ENCODE measurements at places on chromosomes 12 and 14. TPM values are rescaled to one million over a fixed set of nuclear protein-coding genes. Genes with fewer than 3 reads are reported as not detected.

Gene TRIM9
- 2.6 TPM for polyA plus RNA-seq

Gene AQP2
- 93.0 TPM for polyA plus RNA-seq

DNA sequence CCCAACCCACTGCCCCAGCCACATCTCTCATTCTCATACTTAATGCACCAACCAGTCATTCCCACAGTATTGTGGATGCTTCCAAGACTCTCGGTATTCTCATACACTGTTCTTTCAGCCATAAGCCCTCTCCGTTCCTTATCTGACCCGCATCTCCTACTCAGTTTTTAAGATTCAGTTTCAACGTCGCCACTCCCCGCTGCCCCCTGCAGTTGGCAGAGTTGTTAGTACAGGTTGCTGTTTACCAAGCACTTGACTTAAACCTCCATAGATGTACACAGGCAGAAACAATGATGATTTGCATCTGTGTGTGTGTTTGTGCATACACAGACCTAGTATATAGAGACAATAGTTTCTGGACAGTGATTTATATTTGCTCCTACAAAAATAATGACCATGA lies 40.2 kb downstream of the PAH start:
- no peak for DNase-seq

DNA sequence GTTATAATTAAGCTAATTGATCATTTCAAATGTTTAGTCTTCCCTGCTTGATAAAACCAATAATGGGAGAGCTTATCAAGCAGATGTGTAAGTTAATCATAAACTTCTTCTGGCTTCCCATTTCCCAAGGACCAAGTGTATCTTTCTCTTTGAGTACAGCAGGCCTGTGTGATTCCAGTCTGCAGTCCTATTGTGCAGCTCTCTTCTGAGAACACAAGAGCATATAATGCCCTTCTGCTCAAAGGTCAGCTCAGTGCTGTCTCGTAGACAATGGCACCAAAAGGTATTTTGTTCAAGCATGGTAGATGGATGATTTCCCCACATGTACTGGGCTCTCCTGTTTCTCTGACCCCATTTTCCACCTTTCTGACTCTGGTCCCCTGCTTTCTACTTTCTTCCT lies 101.8 kb upstream of the DYRK2 start:
- no peak for DNase-seq

DNA sequence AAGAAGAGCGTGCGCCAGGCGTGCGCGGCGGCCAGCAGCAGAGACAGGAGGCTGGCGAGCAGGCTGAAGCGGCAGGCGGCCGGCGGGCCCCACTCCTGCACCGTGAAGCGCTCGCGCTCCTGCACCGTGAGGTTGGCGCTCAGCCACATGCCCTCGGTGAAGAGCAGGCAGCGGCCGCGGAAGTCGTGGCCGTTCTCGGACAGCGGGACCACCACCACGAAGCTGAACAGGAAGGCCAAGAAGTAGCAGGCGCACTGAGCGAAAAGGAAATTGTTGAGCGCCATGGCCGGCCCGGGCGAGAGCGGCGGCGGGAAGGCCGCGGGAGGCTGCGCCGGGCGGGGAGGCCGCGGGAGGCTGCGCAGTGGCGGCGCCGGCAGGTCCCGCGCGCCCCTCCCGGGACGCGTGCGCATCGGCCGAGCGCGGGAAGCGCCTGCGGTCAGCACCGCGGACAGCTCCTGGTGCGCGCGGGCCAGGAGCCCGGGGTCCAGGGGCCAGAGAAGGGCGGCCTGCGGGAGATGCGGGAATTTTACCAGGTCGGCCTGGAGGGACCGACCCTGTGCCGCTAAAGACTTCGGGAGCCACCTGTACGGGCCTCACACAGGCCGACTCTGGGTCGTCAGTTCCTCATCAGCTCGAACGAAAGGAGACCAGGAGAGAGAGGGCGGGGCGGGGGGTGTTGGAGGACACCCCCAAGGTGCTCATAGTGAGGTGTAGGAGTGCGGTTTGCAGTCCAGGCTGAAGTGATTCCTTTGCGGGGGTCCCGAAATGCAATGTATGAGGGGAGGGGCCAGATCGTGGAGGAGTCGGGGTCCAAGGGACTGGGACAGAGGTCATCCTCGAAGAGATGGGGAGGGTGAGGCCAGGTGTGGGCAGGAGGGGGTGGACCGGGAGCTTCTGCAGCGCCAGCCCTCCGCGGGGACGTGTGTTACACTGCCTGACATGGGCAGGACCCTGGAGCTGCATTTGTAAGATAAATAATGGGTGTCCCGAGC lies at the start of gene TMEM179:
Gene TMEM179, minus strand, starts transcription at position 315 of the 992 bp plus-strand sequence. Its CDS starts 31 bp downstream, at position 284.
- DNase-seq, result peak; percentile 57

Gene CACNA2D4
- polyA plus RNA-seq, result 1.9 TPM

GRCh38 chr12:118689793-118690192 lies 291.5 kb upstream of the SRRM4 start:
- DNase-seq, result no peak

DNA sequence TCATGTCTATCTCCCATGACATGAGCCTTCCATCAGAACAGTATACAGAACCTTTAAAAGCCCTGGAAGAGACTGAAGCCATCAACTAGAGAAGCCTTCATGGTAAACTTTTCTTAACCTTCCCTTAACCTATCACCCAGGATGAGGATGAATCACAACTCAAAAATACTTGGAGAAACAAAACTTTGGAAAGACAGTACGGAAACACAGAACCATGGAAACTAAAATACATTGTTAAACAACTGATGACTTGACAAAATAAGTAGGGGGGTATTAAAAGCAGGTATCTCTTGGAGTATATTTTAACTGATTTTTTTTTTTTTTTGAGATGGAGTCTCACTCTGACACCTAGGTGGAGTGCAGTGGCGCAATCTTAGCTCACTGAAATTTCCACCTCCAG lies 8.7 kb downstream of the TM7SF3 start:
- no peak for DNase-seq

Gene ADAM21
- polyA plus RNA-seq, result 0.27 TPM

DNA sequence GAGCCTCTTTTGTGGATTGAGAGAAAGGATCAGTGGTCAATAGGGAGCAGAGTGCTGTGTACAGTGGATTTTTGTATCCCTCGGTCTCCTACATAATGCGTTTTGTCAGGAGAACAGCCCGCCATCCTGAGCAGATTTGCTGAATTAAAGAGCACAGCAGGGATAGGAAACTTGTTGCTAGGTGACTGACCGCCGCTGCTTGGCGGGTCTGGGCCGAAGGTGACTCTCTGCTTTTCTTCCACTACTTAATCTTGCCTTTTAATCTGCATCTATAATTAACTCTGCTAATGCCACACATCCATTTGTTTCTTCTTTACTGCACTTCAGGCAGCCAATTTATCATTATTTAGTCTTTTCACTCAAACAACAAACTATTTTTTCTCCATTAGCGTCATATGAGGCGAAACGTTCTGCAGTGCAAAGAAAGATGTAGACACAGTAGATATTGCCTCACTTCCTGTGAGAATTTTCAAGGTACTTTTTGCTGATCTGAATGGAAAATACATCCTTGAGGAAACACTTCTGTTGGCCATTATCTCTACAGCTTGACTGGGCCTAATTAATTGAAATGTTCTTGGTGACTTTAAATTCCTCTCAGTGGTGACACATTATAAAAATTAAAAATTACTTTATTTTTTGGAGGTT lies 108.0 kb downstream of the PPM1A start:
- DNase-seq, result no peak

DNA sequence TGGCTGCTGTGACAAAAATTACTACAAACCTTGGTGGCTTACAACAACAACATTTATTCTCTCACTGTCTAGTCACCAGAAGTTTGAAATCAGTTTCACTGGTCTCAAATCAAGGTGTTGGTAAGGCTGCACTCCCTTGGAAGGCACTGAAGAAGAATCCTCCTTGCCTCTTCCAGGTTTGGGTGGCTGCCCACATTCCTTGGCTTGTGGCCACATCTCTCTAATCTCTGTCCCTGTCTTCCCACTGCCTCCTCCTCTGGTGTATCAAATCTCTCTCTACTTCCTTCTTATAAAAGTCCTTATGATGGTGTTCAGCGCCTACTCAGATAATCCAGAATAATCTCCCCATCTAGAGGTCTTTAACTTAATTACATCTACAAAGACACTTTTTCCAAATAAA lies 31.0 kb downstream of the PLCZ1 start:
- no peak for DNase-seq

DNA sequence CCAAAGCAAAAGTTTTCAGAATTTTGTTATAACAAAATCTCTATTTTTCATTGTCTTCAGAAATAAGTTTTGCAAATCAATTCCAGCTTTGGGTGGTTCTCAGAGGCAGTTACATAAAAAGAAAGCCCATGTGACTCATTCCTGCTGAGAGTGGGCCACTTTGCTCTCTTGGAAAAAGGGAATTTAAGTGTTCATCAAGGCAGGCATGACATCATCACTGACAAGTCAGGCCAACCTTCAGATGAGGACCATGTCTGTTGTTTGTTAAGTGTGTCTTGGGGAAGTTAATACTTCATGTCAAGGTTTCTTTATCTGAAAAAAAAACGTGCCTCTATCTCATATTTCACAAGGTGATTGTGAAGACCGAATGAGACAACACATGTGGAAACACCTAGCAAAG lies 519.8 kb upstream of the TMPO start:
- DNase-seq, result no peak

Gene GPRC5A
- polyA plus RNA-seq, result 9.6 TPM

DNA sequence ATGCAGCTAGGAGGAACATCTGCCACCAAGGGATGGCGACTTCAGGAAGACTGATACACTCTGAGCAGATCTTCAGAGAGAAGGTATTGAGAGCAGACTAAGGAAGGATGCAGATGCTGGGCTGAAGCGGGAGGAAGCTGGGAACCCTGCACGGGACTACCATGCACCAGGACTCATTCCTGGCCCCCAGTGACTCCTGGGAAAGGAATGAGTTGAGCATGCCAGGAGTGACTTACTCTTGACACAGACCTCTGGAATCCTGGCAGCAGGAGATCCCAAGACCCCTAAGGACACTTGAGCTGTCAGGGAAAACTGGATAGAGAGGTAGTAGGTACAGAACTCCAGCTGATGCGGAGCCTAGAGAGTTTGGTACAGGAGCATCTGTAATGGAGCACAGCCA lies 336.1 kb downstream of the RPS29 start:
- DNase-seq, result no peak

- DNase-seq, result no peak
Observed at GRCh38 chr12:66725031-66725430, 46.2 kb upstream of the GRIP1 start.

Gene RD3L
- not detected for polyA plus RNA-seq

DNA sequence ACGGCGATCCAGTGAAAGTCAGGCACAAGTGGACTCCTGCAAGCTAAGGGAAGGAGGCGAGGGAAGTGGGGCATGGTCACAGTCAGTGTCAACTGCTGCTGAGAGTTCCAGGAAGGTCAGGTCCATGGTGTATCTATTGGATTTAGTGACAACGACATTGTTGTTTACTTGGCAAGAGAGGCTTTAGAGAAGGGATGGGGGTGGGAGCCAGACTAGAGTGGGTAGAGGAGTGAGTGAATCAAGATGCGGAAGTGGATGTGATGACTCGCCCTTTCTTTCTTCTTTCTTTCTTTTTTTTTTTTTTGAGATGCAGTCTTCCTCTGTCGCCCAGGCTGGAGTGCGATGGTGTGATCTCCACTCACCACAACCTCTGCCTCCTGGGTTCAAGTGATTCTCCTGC lies 12.5 kb downstream of the P2RX7 start:
- DNase-seq, result no peak

DNA sequence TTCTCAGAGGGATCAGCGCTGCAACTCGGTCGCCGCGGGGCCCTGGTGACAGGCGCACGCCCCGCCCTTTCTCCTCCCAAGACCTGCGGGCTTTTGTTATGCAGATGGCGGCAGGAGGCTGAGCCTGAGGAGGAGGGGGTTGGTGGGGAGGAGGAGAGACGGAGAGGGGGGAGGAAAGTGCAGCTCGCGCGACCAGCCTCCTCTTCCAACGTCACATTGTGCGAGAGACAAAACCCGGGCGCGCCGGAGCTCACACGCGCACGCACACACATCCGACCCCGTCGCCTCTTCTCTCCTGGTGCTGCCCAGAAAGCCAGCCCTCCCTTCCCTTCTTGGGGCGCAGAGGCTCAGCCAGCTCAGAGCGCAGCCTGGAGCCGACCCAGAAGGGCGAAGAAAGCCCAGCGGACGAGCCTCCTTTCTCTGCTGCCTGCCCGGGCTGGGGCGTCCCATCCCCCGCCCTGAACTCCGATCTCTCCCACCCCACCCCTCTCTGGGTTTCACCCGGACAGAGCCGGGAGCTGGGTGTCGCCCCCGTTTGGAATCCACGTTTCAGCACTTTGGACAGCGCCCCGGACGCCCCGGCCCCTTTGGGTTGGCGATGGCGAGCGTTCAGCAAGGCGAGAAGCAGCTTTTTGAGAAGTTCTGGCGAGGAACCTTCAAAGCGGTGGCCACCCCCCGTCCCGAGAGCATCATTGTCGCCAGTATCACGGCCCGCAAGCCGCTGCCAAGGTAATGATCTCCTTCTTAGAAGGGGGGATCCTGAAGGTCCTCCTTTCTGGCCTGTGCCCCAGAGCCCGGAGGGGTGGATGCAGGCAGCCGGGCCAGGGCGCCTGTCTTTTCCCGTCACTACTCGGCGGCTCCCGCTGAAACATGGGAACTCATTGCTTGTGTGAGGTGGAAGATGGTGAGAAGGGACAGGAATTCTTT lies at the start of gene SRRM4:
Gene SRRM4, plus strand, starts transcription at position 257 of the 927 bp plus-strand sequence. Its CDS starts 342 bp downstream, at position 599.
- peak; percentile 32 for DNase-seq

DNA sequence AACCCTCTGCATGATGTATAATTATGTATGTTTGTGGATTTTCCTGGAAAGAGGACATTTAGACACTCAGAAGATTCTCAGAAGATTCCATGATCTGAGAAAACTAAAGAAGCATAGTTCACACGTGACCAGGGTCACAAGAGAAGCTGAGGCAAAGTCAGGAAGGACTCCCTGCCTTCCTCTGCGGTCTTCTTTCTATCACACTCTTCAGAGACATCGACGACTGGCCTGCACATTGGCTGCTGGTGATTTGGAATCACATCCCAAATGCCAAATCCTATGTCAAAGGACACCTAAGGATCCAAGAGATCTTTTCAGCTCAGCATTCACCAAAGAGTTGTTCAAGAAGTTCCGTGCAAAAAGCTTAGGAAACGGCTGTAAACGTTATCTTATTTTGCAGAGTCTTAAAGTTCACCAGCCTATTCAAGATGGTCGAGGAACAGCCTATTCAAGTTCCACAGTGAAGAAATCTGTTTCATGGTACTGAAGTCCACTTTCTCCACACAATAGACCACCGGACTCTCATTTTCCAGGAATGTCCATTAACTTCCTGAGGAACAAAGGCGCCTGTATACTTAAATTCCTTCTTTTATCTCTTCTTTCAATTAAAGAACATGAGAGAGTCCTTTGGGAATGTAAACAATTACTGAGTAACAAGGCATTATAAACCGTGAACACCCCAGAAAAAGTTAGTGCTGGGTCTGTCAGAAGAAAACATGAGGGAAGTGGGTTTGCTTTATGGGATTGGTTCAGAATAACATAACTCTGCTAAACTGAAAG lies 42.1 kb downstream of the IGF1 start:
- no peak for DNase-seq

DNA sequence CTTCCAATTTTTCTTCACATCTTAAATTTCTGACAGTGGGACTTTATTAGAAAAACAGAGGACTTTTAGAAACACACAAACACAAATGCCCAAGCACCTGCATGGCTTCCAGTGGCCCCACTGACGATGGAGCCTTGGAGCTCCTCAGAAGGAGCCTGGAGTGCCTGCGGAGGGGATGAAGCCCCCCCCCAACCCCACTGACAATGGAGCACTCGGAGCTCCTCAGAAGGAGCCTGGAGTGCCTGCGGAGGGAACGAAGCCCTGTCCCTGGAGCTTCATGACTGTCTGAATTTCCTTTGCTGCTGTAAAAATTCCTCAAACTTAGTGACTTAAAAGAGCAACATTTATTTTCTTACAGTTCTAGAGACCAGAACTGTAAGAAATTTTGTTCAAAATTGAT lies 80.1 kb upstream of the VRK1 start:
- DNase-seq, result no peak
